Activated T-cell treated with anti-CD3 and anti-CD28 coated beads for 48 hours (primary cell): ENCODE measurements at places on chromosomes 5 and 9.

DNA sequence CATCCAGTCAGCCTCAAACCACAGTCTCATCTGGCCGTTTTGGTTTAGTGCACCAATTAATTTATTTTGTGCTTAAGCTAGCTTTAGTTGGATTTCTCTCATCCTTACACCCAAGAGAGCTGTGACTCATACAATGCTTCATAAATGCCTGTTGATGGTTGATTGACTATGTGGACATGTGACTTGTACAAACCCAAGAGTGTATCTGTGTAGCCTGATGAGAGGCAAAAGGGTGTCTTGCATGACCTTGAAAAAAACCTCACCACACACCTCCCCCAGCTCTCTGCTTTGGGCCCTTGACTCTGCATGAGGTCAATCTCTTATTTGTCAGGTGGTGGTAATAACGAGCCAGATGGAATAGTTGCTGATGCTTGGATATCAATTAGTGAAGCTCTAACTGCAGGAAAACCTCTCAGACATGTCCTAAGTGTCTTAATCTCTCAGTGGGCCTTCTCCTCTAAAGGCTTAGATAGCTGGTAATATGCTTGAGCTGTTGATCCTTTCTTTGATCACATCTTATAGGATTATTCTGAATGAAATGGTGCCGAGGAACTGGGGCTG lies 10.6 kb upstream of the GLRA1 start:
- no peak for DNase-seq

DNA sequence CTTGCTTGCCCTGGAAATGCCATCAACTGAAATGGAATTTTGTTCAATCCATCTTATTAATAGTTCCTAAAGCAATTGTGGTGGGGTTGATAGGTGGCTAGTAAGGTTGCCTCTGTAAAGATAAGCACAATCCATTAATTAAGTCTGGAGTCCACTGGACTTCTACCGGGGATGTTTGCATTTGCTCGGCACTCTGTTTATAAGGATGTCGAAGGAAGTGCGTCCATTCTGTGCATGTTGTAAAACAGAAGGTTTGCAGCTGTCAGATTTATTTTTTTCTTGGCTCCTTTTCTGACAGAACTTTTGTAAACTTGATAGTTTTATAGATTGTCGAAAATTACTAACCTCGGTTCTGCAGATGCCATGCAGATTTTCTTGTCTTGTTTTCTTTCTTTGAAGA lies 12.8 kb upstream of the TNFAIP8 start:
- no peak for DNase-seq

GRCh38 chr5:72790186-72790585 lies 26.3 kb upstream of the TNPO1 start:
- DNase-seq = no peak

GRCh38 chr5:149133795-149134777 lies 7.2 kb upstream of the ABLIM3 start:
- DNase-seq = no peak

- DNase-seq = no peak
These were observed 205.9 kb upstream of the EDIL3 start for GRCh38 chr5:84590629-84591028.

DNA sequence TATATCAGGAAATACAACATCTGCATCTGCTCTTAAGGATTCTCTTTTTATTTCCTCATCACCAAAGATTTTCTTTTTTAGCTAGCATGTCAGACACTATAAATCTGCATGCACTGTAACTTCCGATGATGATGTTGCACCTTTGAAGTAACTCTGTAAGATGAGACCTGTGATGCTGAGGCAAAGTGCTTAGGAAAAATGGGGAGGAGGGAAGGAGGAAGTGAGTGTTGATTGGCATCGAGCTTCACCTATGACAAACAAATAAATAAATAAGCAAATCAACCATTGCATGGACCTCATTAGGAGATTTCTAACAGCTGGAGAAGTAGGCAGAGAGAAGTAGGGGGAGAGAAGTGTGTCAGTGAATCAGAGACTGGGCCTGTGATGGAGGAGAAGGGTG lies 52.6 kb downstream of the ENC1 start:
- DNase-seq = no peak

DNA sequence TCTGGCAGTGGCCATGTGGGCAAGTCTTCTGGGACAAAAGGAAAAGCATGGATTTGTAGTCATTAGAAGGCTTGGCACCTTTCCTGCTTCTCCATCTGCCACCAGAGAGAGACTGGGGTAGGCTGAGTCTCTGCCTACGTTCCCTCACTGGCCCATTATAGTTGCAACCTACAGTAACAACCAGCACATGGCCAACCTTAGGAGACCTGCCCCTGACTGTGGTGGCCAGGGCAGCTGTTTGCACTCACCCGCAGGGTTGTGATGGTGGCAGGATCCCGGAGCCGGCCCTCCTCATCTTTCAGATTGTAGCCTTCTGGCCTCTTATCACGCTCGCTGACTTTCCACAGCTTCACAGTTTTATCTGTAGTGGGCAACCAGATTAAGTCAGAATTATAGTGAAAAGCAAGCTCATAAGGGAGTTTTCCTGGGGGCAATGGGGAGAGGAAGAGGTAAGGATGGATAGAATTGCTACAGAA lies 174.9 kb upstream of the GPR151 start:
- DNase-seq = no peak

DNA sequence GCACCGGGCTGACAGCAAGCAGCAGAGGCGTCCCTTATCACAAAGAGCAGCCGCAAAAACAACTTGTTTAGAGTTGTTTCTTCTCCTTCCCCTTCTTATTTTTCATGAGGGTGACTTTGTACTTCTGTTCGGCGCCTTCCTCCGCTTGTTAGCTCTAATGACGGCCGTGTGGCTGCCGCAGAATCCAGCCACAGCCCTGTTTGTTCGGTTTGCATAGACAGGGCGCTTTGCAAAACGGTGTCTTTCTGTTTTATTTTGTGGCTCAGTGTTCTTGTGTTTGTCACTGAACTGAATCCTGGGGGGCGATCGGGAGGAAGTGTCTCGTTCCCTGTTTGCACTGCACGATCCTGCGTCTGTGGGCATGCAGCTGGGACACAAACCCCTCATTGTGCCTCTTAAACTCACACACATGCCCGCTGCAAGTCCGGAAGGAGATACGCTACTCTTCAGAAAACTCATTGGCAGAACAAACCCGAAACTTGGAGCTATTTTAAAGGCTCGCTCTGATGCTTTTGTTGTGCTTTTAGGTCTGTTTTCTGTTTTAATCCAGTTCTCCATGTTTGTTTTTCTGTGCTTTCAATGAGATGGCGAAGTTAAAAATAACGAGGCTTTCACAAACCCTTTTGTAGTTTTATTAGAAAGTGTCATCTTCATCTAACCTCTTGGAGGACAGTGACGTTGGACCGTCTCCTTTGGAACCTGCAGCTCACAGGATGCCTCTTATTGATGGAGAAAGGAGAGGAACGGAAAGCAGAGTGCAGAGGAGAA lies 213.9 kb downstream of the IRX2 start:
- DNase-seq = no peak

- no peak for DNase-seq
These were observed 109.9 kb downstream of the YIPF5 start for GRCh38 chr5:144060598-144060997.

GRCh38 chr5:67015541-67016191 lies 180.9 kb downstream of the CD180 start:
- DNase-seq = no peak

DNA sequence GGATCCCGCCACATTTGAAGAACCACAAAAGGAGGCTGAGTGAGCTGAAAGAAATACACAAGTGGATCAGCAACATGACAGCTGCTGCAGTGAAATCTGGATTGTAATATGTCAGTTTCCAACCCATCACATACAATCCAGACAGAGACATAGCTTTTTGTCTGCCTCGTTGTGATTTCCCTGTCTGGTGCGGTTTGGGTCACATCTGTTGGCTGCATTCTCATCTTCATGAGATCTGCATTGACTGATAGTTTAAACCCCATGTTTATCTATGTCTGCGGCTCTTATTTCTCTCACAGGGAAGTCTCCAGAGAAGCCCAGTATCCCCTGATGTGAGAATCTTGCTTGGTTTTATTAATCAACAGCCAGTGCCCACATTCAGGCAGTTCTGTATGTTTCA lies 403.1 kb upstream of the ZNF608 start:
- no peak for DNase-seq

GRCh38 chr5:99061711-99062110 lies 132.9 kb upstream of the CHD1 start:
- no peak for DNase-seq

DNA sequence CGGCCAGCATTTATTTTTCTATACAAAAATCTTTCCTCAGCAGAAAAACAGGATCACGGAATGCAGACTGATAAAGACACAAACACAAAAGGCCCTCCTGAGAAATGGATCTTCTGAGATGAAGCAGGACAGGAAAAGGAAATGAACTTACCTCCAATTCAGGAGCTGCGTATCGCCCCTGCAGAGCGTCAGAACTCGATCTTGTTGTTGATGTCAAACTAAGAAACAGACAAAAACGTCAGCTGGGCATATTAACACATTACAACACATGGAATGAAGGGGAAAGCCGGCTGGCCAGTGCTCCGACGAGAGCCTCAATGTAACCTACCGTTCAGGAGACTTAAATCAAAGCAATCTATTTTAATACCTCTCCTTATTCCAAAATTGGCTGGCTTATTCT lies 105.1 kb downstream of the SERINC5 start:
- DNase-seq = no peak

GRCh38 chr9:20570087-20570486 lies 52.2 kb downstream of the MLLT3 start:
- DNase-seq = no peak

GRCh38 chr9:128169925-128170324 lies 9.9 kb downstream of the BBLN start:
- DNase-seq = no peak

DNA sequence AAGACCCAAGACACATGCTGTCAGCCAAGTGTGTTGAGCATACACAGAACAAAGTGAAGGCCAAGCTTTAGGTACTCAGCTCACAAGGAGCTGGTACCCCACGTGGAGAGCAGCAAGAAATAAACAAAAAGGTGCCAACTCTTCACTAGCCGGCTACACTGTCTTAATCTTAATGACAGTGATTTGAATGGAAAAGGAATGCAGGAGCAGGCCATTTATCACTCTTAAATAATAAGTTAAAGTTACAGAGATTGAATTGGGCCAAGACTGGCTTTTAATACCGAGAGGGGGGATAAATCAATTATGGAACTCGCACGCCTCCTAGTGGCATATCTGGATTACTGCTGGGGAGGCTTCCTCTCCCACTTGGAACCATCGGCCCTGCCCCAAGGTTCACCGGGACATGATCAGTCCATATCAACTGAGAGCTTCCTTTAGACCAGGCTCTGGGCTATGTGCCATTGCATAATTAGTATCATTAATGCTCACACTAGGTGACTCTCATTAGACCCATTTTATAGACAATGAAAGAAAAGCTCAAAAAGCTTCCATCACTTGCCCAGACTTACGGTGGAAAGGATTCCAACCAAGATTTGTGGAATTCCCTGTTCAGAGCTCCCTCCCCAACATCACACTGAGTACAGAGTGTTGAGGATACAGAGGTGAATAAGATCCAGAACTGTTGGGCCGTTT lies 94.0 kb downstream of the ACTL7B start:
- peak; percentile 18 for DNase-seq

DNA sequence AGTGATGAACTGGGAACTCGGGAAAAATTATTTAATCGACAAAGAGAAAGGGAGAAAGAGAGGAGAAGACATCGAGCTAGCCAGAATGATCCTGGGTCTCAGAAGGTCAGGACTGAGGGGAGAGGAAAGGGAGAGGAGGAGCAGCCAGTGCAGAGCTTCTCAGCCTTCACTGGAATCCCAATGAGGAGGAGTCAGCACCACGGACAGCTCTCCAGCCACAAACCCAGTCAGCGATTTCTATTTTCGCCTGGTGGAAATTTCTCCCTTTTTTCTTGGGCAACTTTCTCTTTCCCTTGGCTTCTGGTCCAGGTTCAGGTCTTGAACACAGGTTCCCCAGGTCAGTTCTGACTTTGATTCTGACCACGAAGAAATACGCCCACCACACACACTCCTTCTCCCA lies 1.6 kb upstream of the BRINP1 start:
- DNase-seq = no peak

GRCh38 chr9:106983346-106983745 lies 120.4 kb downstream of the ZNF462 start:
- DNase-seq = no peak

DNA sequence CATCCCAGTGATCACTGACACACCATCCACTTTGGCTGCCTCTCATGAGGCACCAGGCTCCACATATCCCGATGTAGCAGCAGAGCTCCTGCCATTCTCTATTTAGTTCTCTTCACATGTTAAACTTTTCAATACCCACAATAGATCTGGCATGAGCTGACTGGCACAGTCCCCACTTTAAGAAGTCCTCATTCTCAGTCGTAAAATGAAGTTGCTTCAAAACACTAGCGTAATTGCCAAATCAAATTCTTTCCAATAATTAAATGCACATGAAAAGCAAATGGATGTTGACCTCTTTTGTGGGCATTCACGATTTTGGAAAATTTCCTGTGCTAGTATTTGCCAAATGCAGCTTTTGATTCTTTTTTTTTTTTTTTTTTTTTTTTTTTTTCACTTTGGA lies 32.4 kb downstream of the HAPLN1 start:
- no peak for DNase-seq
